ENCODE measurements at places on chromosomes 13 and 19. TPM values are rescaled to one million over a fixed set of nuclear protein-coding genes. Genes with fewer than 3 reads are reported as not detected.

GRCh38 chr13:66322193-66322740 lies 907.9 kb downstream of the PCDH9 start:
- H3K36me3 ChIP-seq = no peaks in the 10 kb centered on the region
- no peak overlapping the region for H3K27ac ChIP-seq
- no peaks in the 10 kb centered on the region for H3K4me1 ChIP-seq

DNA sequence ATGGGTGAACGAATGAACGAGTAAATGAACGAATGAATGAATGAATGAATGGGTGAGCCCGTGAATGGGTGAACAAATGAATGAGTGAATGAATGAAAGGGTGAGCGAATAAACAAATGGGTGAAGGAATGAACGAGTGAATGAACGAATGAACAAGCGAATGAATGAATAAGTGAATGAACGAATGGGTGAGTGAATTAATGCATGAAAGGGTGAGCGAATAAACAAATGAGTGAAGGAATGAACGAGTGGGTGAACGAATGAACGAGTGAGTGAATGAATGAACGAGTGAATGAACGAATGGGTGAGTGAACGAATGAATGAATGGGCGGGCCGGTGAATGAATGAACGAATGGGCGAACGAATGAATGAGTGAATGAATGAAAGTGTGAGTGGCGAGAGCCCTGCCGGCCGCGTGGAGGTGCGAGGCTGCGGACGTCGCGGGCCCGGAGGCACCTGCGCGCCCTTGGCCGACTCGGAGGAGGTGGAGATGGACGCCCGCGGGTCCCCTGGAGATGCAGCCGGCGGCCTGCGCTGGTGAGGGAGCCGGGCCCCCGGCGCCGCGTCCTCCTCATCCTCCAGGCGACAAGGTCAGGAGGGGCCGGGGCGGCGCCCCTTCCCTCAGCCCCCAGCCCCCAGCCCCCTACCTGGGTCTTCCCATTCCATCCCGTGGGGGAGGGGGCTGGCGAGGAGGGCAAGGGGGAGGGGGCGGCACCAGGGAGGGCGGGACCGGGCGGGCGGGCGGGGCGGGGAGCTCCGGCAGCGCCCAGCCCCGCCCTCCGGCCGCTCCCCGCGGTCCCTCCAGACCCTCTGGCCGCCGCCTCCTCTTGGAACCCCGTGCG lies 15.4 kb downstream of the ANKRD24 start:
- no peak overlapping the region for H3K27ac ChIP-seq
- no peak overlapping the region for H3K4me3 ChIP-seq
- DNase-seq = no peak
- H3K36me3 ChIP-seq = no peaks in the 10 kb centered on the region
- H3K4me1 ChIP-seq = peaks cover 26% of the 10 kb centered on the region

GRCh38 chr13:29547153-29547552 lies 48.3 kb downstream of the SLC7A1 start:
- peaks cover 24% of the 10 kb centered on the region for H3K36me3 ChIP-seq
- H3K27ac ChIP-seq = no peak overlapping the region
- no peaks in the 10 kb centered on the region for H3K27me3 ChIP-seq
- DNase-seq = no peak
- H3K4me1 ChIP-seq = peaks cover 17% of the 10 kb centered on the region

The GARIN5A gene
- not detected for total RNA-seq

The ZNF100 gene
- 16.1 TPM for total RNA-seq

The ZNF792 gene
- total RNA-seq = 5.5 TPM
